CD4-positive, alpha-beta T cell (primary cell): ENCODE measurements at places on chromosomes 2 and 18. TPM values are rescaled to one million over a fixed set of nuclear protein-coding genes. Genes with fewer than 3 reads are reported as not detected.

Gene SLC38A11
- total RNA-seq, result not detected

Gene DSG2
- total RNA-seq, result 0.11 TPM

Gene EPB41L3
- total RNA-seq, result 11.2 TPM

Gene DPYSL5
- not detected for total RNA-seq

Gene PLCL1
- total RNA-seq, result 28.3 TPM

Gene PCARE
- total RNA-seq, result not detected

Gene DOCK10
- total RNA-seq, result 184 TPM

Gene PAX8
- 0.52 TPM for total RNA-seq

Gene TMEM169
- 0.53 TPM for total RNA-seq

Gene MYOM1
- 1.5 TPM for total RNA-seq

Gene SP5
- not detected for total RNA-seq

Gene SRD5A2
- total RNA-seq, result not detected

Gene FSIP2
- 0.39 TPM for total RNA-seq

Gene HOXD8
- total RNA-seq, result not detected
